NCI-H1694 (cell line): ENCODE measurements at places on chromosomes 16 and 17.
A peak's percentile ranks its signal among the peaks of the same experiment; 100 is the strongest.

GRCh38 chr17:37774504-37774903, 29.6 kb upstream of the HNF1B start:
- DNase-seq = no peak

- no peak for DNase-seq
Measured at GRCh38 chr17:82355770-82356427, 3.1 kb upstream of the TEX19 start.

DNA sequence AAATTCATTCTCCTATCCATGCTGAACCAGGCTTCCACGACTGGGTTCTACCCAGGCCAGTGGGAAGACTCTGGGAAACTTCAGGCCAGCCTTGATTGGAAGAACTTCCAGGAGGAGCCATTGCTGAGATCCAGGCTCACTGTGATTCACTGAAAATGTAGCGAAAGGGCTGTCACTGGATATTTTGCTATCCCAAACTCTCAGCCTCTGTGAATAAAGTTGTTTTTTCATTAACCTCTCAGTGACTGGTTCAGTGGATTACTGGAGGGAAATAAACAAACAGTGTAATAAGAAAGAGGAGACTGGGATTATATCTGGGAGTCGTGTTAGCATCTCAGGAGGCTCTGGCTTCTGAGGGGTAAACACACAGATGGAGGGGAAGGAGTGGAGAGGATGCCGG, 3.1 kb downstream of the FOXL1 start:
- DNase-seq = no peak

DNA sequence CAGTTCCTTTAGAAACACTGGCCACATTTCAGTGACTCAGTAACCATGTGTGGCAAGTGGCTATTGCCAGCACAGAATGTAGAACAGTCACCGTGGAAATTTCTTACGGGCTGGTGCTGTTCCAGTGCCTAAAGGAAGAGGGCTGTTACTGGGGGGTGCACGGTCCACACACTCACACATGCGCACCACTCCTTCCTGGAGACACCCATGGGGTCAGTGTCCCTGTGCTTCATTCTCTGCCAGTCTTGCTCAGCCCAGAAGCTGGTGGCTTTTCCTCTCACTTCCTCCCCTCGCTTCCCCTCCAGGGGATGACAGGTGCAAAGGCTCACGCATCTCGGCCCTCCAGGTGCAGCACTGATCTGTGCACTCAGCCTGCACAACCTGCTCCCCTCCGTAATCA, 115.6 kb downstream of the CCDC182 start:
- DNase-seq = no peak

GRCh38 chr16:89565256-89565505, 4.7 kb downstream of the RPL13 start:
- DNase-seq = no peak

DNA sequence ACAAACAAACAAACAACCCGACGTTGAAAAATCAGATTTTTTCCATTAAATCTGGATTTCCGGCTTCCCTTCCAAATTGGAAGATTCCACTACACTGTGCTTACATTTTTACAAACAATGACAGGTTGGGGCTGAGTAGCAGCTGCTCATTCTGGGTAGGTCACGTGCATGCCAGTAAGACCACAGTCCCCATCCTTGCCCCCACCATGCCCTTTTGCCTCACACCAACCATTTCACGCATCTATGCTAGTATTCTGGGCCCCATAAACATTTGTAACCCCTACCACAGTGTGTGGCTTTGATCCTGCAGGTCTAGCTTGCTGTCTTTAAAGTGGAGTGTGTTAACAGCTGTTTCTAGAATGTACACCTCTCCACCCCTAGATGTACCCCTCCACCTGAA, 366.1 kb downstream of the XYLT1 start:
- DNase-seq = no peak

GRCh38 chr17:67362173-67362572, 4.2 kb downstream of the PSMD12 start:
- no peak for DNase-seq

- DNase-seq = no peak
Measured at GRCh38 chr17:67223924-67224323, 21.1 kb downstream of the HELZ start.

DNA sequence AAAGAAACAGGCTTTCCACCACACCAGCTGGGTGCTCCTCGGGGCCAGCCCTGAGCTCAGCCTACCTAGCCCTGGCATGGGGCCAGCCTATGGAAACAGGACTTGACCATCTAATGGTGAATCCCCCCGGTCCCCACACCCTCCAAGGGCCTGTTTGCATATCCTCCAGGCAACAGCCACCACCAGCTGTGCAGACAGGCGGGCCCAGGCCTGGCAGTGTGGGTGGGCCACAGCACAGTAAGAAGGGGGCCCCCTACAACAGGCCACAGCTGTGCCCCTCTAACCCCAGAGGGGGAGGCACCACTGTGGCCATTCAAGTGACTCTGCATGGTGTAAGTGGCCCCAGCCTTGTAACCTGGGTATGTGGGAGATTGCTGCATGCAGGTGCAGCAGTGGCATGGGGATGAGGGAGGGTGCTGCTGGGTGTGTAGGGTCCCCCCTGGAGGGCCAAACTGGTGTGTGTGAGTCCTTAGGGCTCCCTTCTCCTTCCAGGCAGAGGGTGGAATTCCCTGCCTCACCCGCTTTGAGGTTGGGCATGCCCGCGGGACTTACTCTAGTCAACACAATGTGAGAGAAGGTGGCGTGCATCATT, 148.2 kb downstream of the C16orf78 start:
- no peak for DNase-seq

GRCh38 chr16:85539629-85540291, 73.4 kb upstream of the GSE1 start:
- no peak for DNase-seq

- DNase-seq = no peak
Measured at GRCh38 chr16:19115148-19116021, 1.6 kb downstream of the ITPRIPL2 start.

- no peak for DNase-seq
Measured at GRCh38 chr16:2048116-2048543, 345 bp downstream of the TSC2 start.

- peak; percentile 73 for DNase-seq
Measured at GRCh38 chr17:41687828-41688640, 651 bp upstream of the EIF1 start.

DNA sequence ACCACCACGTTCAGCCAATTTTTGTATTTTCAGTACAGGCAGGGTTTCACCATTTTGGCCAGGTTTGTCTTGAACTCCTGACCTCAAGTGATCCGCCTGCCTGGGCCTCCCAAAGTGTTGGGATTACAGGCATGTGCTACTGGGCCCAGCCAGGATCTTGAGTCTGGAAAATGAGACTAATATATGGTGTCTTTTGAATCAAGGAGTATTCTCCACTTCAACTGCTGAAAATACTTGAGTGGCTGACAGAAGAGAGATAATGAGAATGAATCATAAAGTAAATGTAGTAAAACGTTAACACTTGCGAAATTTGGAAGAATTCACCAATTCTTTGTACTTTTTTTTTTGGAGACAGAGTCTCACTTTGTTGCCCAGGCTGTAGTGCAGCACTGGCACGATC, 16.6 kb downstream of the SMYD4 start:
- no peak for DNase-seq

DNA sequence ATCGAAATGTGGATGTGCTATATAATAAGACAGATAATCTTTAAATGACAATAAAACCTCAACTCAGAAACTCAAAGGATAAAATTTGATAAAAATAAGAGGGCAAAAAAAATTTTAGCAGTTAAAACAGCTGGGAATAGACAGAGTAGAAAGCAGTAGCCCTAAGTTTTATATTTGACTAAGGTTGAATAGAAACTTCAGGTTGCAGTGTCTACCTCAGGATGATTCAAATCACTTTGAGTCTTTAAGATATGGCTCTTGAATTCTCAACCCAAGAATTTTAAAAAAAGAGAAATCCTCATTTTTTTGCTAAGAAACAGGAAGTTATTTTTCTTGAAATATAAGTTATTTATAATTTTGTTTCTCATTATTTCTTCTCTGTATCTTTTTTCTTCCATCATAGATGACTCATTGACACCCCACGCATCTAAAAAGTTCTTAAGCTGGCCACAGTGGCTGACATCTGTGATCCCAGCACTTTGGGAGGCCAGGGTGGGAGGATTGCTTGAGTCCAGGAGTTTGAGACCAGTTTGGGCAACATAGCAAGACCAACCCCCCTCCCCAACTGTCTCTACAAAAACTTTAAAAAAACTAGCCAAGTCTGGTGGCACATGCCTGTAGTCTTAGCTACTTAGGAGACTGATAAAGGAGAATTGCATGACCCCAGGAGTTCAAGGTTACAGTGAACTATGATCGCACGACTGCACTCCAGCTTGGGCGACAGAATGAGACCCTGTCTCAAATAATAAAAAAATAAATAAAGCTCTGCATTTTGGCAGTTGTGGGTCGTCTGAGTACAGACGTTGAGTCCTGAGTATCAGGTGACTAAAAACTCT, 23.9 kb downstream of the NFAT5 start:
- DNase-seq = no peak

DNA sequence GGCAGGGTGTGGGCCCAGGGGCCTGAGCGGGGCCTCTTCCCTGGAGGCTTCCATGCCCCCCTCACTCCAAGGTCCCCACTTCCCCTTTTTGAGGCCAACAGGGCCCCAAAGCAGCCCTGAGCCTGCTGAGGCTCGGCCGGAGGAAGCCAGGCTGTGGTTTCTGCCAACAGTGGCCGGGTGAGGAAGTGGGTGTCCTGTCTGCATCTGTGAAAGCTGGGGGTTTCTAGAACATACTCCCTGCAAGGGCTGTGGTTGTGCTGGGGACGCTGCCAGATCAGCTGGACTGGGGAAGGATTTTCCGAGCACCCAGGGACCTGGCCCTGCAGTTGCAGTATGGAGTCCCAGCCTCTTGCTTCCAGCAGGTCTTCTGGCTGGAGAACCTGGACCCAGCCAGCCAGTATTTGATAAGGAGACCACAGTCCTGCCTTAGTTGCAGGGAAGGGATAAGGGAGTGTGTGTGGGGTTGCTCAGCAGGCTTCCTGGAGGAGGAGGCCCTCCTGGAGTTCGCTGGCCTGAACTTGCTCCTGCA, 15.7 kb downstream of the ADCY7 start:
- DNase-seq = no peak

GRCh38 chr16:84925092-84925772, 86.1 kb downstream of the ZDHHC7 start:
- peak; percentile 56 for DNase-seq

- DNase-seq = no peak
Measured at GRCh38 chr17:9383826-9384225, 191.8 kb downstream of the STX8 start.

DNA sequence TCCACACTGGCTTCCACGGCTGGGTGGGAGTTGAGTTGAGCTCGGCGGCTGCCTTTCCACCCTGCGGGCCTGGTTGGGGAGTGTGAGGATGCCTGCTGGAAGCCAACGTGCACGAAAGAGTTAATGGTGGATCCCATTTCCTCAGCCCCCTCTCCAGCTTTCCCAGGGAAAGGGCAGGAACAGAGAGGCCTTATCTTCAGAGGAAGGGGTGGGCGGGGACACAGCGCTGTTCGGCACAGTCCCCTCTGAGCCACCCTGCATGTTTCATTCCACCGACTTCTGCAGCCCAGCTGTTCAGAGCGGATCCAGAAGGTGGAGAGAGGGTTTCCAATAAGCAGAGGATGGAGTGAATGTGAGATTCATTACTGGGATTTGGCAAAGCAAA, 295.3 kb downstream of the SEC14L1 start:
- peak; percentile 98 for DNase-seq

GRCh38 chr17:67469208-67469980, 92.3 kb downstream of the PITPNC1 start:
- DNase-seq = no peak

GRCh38 chr16:10738231-10739077, 5.2 kb upstream of the NUBP1 start:
- no peak for DNase-seq

GRCh38 chr16:88915639-88916327, 49.3 kb upstream of the PABPN1L start:
- DNase-seq = no peak

GRCh38 chr17:76198702-76199101, 41.6 kb downstream of the RNF157 start:
- no peak for DNase-seq

GRCh38 chr16:60137891-60138290, 1403.8 kb upstream of the GOT2 start:
- no peak for DNase-seq

DNA sequence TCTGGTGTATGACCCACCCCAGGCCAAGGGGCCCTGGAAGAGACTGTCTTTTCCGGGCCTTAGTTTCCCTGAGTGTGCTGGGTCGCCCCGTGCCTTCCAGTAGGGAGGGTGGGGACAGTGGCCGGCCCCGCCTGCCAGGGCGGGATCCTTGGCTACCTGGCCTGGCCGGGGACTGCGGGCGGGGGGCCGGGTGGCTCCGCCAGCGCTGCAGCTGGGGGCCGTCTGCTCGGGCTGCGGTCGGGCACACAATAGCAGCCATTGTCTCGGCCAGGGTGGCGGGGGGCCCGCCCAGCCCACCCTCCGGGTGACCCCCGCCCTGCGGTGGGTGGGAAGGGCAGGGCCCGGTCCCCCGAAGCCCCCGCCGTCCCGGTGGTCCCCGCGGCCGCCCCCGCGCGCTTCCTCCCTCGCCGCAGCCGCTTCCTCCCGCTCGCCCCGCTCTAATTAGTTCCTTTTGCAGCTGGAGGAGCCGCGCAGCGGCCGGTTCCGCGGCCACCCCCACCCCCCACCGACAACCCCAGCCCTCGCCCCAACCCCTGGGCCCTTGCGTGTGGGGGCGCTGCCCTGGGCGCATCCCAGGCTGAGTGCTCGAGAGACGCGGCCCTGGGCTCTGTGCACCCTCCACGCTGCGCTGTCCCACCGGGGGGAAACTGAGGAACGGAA, 11.6 kb downstream of the GLIS2 start:
- DNase-seq = no peak

- no peak for DNase-seq
Measured at GRCh38 chr17:59853168-59853918, 39.4 kb downstream of the TUBD1 start.

- no peak for DNase-seq
Measured at GRCh38 chr17:41382394-41382793, 288 bp upstream of the KRT34 start.

DNA sequence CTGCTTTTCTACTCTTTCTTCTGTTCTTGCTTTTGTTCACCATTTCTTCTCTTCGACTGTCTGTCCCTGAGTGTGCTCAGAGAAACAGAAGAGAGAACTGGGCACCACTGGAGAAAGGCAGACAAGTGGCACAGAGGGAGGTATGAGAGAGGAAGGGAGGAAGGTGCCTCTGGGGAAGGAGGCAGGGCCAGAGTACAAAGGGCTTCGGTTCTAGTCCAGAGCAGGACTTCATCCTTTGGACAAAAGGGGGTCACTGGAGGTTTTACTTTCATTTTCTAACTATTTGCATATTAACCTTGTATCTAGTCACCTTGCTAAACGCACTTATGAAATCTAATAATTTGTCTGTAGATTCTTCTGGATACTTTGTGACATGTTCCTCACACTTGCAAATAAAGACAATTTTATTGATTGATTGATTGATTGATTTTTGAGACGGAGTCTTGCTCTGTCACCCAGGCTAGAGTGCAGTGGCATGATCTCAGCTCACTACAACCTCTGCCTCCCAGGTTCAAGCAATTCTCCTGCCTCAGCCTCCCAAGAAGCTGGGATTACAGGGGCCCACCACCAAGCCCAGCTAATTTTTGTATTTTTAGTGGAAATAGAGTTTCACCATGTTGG, 13.5 kb downstream of the ITGB4 start:
- no peak for DNase-seq
